Fibroblast of skin of left biceps (primary cell): ENCODE measurements at places on chromosomes 16 and 17.
A peak's percentile ranks its signal among the peaks of the same experiment; 100 is the strongest.

DNA sequence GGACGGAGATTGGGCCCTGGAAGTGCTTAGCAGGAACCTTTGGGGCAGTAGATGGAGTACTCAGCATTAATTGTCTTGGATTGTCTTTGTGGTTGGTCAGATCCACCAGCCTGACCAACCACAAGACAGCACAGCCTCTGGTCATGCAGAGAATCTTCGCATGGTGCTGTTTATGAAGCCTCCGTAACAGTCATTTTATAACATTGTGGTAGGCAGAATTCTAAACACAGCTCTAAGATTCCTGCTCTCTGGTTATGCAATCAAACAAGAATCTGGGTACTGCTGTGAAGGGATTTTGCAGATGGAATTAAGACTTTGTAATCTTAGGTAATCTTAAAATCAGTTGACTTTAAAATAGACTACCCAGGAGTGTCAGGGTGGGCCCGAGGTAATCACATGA, 312.2 kb upstream of the GOT2 start:
- peak; percentile 53 for DNase-seq

GRCh38 chr16:77868052-77868451, 79.7 kb downstream of the VAT1L start:
- DNase-seq: no peak

GRCh38 chr17:31699886-31700285, 159.2 kb downstream of the COPRS start:
- DNase-seq: no peak

- no peak for DNase-seq
These were observed 537 bp downstream of the PALB2 start for GRCh38 chr16:23640615-23640930.

- DNase-seq: no peak
These were observed 66.8 kb downstream of the DNAH3 start for GRCh38 chr16:21083729-21084268.

DNA sequence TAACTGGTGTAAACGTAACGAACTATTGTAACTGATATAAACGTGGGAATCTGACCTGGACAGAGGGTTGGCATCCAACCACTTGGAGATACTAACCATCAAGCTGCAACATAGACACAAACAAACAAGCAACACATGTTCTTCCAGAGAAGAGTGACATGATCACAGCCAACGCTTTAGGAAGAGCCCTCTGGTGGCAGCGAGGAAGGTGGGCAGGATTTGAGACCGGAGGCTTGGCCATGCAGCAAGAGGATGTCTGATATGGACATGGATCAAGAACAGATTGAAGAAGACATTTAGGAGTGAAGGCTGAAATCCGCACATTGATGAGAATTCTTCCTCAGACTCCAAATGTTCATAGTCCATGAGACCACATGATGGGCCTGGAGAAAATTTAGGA, 40.3 kb upstream of the TNRC6A start:
- no peak for DNase-seq

DNA sequence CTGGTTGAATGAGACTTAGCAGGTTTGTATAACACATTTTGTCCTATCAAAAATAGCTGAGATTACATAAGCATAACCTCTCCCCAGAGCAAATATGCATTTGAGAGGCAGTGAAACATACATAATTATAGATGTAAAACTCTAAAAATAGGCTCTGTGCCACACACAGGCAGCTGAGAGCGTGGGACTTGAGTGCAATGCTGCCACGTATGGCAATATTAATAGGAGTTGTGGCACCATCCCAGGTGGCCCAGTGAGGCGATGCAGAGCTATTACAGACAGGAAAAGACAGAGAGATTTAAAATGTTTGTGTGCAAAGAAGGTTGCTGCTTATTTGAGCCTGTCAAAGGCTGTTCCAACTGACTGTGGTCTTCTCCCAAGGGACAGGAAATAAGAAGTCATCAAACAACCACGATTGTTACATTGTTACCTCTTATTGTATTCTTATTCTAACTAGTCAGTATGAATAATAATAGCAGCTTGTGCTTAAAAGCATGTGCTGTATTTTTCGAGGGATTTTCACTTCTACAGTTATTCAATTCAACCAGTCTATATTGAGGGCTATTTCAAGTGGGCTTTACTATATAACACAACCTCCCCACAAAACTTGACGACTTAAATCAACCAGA, 116.5 kb downstream of the SALL1 start:
- no peak for DNase-seq

DNA sequence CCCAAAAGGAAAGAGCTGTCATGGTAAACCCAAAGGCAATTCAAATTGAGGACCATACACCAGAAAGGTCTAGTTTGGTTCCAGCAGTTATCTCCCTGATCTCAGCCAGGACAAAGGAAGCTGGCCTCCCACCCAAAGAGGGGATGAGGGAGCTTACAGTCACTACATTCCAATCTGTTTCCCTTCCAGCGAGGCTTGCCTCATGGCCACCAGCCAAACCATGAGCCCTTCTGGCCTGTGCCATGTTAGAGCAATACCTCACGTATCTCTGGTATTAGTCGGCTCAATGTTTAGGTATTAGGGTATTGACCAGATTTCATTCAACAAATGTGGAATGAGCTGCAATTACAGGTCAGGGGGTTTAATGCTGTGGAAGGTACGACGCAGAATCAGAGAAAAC, 8.4 kb downstream of the NDUFAB1 start:
- peak; percentile 35 for DNase-seq

DNA sequence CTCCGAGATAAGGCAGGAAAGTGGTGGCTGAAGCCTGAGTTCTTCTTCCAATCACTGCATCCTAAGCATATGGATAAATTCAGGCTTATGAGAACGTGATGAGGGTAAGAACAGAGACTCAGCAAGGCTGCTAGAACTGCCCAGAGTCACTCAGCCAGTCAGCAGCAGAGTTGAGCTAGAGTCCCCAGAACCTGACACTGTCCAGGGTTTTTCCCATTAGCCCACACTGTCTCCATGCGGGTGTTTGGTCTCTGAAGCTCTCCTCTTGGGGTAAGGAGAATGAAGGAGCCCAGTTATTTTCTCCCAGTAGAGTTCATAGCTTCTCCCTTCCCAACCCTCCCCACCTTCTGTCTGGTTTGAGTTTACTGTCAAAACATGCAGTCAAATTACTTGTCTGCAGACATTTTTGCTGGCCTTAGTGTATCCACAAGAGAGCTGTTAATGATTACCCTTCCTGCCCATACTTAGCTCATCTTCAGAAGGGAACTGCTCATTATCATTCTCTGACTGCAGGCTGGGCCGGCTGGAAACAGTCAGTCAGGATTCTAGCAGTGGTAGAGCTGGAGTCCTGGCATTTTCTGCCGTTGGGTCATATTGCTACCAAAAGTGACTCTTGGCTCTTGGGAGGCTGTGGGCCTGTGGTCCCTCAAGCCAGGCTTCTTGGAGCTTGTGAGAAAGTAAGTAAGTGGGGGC, 460.0 kb downstream of the HS3ST3B1 start:
- no peak for DNase-seq

DNA sequence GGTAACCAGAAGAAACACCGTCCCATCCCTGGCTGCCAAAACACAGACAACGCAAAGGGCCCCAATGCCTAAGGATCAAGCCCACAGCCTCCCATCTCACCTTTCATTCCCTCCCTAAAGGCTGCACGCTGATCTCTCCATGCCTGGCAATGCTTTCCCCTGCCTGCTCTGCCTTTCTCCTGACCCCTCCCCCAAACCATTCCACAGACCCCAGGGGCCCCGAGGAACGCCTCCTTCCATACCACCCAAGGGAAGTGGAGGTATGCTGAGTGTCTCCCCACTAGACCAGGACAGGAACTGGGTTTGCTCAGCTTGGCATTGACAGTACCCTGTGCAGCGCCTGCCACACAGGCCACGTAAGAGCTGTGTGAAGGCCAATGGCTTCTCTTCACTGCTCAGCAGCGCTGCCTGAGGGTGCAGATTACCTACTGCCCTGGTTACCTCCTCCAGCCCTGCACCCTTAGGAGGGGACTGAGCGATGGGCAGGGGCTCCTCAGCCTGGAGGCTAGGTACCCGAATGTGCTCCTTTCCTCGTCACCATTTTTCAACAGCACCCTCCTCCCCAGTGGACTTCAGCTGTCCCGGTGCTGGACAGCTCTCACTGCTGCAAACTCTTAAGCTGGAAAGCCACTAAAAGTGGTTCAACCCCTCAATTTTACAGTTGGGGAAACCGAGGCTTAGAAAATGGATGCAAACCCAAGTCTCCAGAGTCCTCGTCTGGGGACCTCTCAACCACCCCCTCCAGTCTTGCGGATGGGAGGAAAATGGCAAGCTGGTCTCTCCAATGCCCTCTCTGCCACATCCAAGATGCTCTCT, 45.0 kb downstream of the SRCIN1 start:
- DNase-seq: no peak

- peak; percentile 46 for DNase-seq
These were observed 147.4 kb upstream of the TBX2 start for GRCh38 chr17:61251939-61252865.

GRCh38 chr16:85928401-85928820, 29.4 kb downstream of the IRF8 start:
- no peak for DNase-seq

GRCh38 chr16:57704011-57704904, 9.7 kb downstream of the DRC7 start:
- DNase-seq: no peak

- DNase-seq: no peak
These were observed 196.1 kb downstream of the NTN1 start for GRCh38 chr17:9217151-9218056.

- no peak for DNase-seq
These were observed 74.6 kb downstream of the SPAG9 start for GRCh38 chr17:51046046-51046445.

GRCh38 chr16:2335286-2335895, 5.1 kb downstream of the ABCA3 start:
- no peak for DNase-seq

DNA sequence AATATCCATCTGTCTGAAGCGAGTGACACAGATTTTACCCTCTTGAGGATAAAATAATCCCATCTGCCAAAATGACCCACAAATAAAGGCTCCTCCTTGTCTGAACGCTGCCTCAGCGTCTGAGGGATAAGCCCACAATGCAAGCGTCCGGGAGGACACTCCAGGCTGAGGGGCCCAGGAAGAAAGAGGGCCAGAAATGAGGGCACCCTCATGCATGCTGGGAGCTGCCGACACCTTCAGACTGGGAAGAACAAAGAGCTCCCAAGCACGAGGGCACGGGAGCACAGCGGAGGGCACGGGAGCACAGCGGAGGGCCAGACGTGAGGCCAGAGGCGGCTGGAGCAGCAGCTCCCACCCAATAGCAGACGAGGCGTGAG, 126.9 kb downstream of the ZNF778 start:
- DNase-seq: no peak

DNA sequence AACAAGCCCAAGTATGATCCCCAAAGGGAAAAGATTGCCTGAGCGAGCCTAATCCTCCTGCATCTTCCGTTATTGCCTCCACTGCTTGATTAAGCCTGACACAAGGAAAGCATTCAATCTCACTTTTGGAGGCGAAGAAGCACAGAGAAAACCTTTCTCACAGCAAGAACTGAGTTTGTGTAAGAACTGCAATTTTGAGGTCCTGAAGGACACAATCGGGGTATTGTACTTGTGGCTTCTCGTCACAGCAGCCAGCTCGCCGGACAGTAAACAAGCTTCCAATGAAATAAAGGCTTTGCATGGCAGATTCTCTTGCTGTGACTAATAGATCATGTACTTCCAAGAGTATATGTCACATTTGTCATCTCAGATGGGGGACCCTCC, 18.7 kb upstream of the FOXF1 start:
- DNase-seq: no peak

DNA sequence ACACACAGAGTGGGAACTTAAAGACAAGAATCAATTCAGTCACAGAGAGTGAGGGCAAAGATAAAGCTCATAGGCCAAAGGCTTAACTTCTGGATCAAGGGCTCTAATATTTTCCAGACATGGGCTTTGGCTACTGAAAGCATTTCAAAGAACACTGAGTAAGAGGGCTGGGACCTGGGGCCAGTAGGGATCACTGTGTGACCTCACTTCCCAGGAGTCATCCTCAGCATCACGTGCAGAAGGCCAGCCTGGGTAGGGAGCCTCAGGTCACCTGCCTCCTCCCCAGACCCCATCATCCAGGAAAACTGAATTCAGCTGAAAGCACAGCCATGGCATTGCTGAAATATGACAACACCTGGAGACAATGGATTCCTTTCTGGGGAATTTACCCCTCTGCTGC, 163.5 kb downstream of the RAB11FIP4 start:
- no peak for DNase-seq

- no peak for DNase-seq
These were observed 35.4 kb upstream of the TNRC6C start for GRCh38 chr17:77923135-77923534.

DNA sequence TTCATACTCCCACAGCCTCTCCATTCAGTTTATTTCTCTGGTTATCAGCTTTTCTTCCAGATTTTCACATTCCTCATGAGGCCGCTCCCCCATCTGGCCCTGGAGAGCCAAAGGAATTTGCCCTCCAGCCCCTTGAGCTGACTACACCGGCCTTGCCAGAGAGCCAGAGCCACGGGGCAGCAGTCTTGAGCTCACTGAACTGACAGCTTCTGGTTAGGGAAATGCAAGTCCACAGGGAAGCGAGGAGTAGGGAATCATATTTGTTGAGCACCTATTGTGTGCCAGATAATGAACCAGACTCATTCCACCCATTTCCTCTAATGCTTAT, 102.4 kb downstream of the ABCC12 start:
- no peak for DNase-seq

DNA sequence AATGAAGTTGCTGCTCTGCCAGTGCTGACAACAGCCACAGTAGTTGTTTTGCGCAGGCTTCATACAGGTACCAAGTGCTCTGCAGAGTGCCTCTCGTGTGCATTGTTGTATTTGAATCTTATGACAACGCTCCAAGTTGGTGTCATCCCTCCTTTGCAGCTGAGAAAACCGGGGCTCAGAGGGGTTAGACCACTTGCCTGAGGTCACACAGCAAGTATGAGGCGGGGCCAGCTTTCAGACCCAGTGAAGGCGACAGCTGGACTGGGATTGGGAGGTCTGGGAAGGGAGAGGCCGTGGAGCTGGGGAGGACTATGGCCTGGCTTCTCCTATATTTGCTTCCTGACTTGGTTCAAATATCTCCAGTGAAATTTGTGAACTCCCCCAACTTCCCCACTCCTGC, 33.2 kb downstream of the WNT9B start:
- DNase-seq: no peak

DNA sequence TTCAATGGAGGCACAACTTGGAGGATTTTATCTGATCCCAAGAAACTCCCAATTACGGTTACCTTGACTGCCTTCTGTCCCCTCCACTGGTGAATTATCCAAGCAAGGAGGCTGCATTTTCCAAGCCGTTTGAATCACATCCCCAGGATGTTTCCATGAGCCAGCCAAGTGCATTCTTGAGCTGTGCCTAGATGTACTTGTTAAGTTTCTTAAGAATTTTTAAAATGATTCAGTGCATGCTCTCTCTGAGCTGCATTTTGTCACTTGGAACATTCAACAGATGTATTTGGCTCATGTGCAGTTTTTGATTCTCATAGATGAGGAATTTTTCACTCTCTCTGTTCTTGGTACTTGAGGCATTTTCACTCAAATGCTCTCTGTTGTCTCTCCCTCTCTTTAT, 202.6 kb upstream of the MYOCD start:
- peak; percentile 35 for DNase-seq

- DNase-seq: no peak
These were observed 6.8 kb upstream of the ADCY7 start for GRCh38 chr16:50259334-50260205.
